ENCODE measurements at places on chromosomes 7 and 10.

DNA sequence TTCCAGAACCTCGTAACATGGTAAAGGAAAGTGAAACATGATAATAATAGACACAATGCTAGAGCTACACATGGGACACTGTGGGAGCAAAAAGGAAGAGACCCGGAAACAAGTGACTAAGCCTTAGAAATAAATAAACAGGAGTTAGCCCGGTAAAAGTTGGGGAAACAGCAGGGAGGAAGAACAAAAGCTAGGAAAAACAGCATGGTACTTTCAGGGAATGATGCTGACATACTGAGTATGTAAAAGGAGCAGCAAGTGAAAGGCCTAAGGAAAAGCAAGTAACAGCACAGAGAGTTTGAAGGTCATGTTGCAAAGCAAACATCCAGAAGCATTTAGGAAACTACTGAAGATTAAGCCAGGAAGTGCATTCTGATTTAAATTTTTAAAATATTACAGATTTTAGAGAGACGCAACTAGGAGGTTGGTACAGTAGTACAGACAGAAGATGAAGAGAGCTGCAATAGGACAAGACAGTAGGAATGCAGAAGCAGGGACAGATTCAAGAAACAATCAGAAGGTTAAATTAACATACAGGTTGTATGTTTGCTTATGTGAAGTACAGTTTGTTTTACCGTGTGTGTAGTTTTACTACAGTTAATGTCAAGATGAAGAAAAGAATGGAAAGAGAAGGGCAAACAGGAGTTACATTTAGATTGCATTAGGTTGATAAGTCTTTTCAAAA is 63.7 kb downstream of the ARHGAP12 start:
- peak; percentile 48 for DNase-seq

DNA sequence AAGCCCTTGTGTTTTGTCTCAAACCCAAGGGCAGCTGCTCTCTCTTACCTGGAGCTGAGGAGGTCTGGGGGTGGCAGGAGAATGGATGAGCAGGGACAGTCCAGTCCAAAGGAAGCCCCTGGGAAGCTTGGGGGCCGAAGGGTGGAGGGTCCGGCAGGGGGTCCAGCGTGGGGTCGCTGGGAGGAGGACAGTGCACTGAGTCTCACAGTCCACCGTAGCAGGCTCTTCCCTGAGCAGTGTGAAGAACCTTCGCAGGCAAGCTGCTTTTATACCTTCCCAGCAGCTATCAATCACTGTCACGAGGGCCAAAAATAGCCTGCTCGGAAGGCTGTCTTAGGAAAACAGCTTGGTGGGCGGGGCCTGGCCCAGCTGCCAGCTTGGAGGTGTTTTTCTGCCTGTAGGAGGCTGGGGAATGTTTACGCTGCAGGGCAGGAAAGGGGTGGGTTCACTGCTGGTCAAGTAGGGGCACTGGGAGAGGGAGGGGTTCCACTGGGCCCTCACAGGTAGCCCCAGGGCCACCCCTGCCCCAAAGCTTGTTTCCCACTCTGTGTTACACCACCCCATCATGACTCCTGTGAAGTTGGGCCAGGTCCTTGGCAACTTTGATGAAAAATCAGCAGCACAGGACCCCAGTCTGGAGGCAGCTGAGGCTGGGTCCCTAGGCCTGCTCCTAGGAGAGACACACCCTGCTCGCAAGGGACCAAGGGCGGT is at the start of gene DEPP1:
DEPP1 (minus strand) TSS at position 240 of the 711 bp plus-strand sequence. CDS start 779 bp downstream, outside the sequence.
- peak; percentile 95 for DNase-seq

DNA sequence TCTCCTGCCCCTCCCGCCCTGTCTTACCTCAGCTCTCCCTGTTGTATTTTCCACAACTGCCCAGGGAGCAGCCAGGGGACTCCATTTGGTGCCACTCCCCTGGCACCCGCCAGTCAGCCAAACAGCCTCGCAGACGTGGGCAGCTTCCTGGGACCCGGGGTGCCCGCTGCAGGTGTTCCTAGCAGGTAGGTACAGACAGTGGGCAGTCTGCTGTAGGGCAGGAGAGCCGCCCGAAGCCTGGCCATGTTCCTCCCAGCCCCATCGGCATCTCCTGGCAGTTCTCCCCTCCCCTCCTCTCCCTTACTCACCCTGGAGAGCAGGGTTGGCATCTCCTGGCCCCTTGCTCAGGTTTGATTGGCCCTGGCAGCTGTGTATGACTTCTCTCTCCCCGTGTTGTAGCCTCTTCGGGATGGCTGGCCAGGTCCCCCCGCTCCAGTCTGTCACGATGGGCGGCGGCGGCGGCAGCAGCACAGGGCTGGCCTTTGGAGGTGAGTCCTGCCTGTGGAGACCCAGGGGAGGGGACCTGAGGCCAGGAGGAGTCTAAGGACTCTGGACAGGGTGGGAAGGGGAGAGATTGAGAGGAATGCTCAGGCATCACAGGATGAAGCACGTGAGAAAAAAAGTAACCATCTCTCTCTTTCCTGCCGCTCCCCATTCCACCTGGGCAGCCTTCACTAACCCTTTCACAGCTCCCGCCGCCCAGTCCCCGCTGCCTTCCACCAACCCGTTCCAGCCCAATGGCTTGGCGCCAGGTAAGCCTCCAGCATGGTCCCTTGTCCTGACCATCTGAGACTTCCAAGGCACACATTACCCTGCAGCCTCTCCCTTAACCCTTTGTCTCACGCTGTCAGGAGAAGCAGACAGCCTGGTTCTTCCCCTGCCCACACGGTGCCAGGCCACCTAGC is 11.3 kb downstream of the SAP25 start:
- no peak for DNase-seq

DNA sequence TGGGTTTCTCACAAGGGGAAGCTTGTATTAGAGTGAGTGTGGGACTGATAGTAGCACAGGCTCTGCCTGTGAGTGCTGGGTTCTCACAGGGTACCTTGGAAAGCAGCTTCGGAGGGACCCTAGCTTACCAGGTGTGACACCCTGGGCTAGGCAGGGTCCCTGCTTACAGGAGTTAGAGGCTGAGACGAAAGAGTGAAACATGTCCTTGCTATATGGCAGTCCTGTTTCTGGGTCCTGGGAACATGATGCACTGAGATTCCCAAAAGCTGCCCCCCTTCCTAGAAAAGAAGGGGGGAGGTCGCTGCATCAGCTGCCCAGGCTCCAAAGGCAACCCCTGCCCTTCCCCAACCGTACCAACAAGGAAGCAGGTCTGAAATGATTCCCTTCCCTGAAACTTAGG is 6.3 kb upstream of the ARHGAP22 start:
- no peak for DNase-seq

DNA sequence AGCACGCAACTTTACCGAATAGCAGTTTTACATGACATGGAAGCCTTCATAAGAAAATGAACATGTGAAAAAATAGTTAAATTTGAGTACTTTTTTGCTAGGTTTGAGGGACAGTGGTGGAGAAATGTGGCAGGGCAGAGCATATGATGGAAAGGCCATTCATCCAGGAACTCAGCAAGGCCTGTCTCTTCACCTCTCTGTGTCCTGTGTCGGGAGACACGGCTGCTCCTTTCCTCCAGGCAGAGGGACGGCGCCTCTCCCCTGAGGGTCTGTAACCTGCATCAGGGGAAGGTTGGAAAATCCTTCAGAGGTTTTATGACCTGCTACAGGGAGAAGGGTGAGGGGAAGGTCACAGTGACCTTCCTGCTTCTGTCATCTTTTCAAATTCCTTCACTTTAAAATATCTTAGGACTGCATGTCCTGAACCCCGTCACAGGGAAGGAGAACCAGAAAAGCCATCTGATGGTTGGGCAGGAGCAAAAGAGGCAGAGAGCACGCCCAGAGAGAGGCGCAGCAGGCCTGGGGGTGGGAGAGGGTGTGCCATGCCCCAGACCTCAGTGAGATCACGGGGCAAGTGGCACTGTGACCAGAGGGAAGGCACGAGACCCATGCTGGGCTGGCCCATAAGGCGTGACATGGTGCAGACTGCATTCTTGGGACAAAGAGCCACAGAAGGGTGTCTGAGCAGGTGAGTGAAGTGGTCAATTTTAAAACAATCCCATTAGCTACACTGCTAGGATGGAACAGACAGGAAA is 44.0 kb downstream of the GSDME start:
- DNase-seq, result no peak

DNA sequence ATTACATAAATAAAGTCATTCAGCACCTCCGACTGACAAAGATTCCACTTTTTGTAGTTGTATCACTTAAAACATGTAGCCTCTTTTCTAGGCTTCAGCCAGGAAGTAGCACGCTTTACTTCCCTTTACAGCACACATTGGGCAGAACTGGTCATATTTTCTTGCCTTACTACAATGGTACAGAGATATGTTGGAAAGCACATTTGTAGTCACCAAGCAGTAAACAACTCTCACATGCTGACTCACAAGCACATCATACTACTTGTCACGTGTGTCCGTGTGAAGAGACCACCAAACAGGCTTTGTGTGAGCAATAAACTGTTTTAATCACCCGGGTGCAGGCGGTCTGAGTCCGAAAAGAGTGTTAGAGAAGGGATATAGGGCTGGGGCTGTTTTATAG is 1071.8 kb downstream of the DNAJB9 start:
- no peak for DNase-seq

DNA sequence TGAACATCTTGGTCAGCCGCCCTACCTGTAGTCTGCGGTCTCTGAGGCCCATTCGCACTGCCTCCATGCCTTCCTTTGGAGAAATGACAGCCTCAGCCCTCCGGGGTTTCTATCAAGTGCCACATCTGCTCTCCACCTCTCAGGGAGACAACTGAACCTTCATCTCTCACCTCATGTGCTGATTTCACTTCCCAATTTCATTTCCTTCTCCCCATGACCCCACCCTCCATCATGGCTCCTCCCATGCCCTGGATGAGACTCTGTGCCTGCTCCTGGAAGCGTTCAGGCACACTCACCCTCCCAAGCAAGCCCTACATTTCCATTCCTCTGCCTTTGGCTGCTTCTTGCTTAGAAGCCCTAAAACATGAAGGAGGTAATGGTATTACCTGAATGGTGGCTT is 7.8 kb upstream of the SCD start:
- no peak for DNase-seq

- DNase-seq, result peak; percentile 41
These were observed 25.6 kb upstream of the ELFN1 start for GRCh38 chr7:1644341-1645070.

- DNase-seq, result no peak
These were observed 155.0 kb downstream of the BMPER start for GRCh38 chr7:34060196-34060947.

DNA sequence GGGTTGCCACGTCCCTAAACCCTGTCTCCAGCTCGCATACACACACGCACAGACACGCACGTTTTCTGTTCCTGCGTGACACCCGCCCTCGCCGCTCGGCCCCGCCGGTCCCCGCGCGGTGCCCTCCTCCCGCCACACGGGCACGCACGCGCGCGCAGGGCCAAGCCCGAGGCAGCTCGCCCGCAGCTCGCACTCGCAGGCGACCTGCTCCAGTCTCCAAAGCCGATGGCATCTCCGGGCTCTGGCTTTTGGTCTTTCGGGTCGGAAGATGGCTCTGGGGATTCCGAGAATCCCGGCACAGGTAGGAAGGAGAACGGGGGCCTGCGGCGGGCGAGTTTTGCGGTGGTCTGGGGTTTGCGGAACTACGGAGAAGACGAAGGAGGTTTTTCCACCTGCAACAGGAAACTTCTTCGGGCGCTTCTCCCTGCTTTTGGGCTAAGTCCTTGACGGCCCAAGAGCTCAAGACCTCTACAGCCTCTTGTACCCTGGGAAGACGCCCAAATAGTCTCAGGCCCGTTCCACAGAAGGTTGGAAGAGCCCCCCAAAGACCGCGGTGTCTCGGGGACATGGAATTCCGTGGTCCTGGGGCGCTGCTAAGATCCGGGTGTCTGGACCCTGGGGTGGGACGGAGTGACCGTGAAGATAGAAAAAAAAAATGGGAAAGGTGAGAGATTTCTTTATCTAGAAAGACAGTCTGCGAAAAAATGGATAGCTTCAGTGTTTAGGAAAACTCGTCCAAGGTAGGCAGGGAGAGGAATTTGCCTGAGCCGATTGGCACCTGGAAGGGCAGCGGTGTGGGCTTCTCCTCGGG is at the start of gene GAD2:
GAD2 (plus strand) TSS at position 190 of the 811 bp plus-strand sequence; CDS start at position 226, 36 bp downstream.
- DNase-seq, result no peak

- no peak for DNase-seq
These were observed 28.4 kb downstream of the RBM20 start for GRCh38 chr10:110672580-110672919.

DNA sequence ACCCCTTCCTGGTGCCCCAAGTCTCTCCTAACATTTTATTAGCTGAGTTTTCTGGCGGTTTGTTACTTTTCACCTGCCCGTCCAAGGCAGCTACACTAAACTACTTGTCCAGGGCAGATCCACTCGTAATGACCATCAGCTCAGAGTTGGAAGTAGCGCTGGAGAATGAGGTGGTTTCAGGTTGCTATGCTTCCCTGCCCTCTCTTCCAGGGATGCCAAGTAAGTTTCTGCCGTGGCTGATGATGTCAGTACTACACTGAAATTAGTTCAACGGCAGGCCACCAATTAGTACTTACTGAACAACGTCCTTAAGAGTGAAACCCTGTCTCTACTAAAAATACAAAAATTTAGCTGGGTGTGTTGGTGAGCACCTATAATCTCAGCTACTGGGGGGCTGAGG is 55.2 kb downstream of the DIP2C start:
- DNase-seq, result no peak

Data from HepG2 (cell line).